ENCODE measurements at places on chromosomes 11 and 22.

DNA sequence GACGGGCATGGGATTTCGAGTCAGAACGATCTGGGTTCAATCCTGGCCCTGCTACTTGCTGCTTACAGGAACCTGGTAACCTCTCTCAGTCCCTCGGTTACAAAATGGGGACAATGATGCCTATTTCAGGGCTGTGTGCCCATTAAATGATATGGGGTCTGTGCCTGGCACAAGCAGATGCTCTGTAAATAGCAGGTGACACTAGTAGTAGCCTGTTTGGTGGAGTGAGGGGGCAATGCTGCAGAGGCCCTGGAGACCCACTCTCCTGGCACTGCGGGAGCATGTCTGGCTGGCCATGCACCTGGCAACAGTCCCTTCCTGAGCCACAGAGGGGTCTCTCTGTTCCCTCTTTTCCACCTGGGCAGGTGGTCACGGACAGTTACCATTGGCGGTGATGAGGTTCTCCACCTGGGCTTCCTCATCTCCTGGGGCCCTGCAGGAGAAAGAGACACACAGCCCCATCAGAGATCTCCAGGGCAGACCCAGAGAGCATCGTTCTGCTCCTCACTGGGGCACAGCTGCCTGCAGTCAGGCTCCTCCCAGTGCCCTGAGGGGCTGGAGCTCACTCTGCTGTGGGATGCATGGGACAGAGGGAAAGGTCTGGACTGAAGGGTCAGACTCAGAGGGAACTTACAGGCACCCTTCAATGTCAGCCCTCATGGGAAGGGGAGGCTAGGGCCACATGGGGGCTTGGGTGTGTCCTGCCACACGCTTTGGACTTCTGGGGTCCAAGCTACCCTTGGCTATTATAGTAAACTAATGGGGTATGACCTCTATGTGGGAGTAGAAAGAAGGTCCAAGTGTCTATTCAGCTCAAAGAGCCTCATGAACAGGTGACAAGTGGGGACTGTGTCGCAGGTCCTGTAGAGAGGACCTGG is 15.6 kb upstream of the FXYD2 start:
- DNase-seq, result no peak

DNA sequence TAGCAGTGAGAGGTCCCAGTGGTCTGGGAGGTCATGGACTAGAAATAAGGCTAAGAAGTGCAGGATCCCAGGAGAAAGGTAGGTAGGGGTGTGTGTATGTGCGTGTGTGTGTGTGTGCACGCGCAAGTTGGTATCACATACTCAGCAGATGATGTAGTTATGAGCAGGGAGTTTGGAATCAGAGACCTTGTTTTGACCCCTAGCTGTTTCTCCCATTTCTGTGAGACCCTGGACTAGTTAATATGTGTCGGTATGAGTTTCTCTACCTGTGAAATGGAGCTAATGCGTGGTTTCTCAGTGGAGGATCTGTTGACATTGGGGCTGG is 1.3 kb downstream of the SERPING1 start:
- DNase-seq, result peak; percentile 79

DNA sequence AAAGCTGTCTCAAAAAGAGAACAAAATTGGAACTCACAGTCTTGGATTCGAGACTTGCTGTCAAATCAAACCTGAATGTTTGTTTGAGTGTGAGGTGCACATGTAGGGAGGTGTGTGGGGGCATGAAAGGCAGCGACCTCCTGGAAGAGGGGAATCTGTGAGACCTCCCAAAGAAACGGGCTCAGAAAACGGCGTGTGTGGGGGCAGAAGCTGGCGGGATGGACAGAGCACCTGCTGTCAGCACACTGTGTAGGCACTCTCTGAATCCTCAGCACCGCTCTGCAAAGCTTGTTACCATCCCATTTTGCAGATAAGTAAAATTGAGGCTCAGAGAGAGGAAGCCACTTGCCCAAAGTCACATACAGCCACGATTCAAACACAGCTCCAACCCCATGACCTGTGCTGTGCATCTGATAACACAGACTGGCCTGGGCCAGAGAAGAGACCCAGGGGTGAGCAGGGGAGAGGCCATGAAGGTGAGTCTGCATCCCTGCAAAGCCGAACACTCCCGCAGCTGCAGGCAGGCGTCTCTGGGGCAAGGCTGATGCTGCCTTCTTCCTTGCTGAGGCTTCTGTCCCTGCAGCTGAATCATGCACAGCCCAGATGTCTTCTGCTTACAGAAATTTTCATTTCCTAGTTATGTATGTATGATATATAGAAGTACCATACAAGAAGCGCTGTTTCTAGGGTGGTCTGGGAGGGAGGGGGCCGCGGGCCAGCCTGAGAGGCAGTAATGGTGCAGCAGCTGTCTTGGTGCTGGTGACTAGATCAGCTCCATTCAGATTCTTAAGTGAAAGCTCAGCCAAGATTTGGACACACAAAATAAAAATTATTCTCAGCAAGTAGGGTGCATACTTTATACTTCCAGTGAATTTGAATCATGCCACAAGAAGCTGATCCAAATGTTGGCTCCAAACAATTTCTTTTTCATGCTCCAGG is 67.3 kb upstream of the SHISAL1 start:
- no peak for DNase-seq

- DNase-seq, result no peak
Observed at GRCh38 chr11:7186190-7186589, 65.5 kb upstream of the SYT9 start.

DNA sequence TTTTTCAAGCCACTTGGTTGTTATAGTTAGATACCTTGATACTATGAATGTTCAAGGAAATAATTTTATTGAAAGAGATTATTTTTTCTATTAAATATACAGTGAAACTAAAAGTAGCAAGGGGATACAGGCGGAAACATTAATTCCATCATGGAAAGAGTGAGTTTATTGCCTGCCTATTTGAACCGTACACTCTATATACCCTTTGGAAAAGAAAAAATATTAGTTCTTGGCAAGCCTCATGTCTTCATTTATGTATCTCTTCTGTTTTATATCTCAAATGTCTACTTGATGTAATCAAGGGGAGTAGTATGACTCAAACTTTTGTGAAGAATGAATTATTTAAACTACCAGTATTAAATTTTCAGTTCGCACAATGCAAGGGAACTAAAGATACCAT is 54.0 kb downstream of the GAS2 start:
- no peak for DNase-seq

DNA sequence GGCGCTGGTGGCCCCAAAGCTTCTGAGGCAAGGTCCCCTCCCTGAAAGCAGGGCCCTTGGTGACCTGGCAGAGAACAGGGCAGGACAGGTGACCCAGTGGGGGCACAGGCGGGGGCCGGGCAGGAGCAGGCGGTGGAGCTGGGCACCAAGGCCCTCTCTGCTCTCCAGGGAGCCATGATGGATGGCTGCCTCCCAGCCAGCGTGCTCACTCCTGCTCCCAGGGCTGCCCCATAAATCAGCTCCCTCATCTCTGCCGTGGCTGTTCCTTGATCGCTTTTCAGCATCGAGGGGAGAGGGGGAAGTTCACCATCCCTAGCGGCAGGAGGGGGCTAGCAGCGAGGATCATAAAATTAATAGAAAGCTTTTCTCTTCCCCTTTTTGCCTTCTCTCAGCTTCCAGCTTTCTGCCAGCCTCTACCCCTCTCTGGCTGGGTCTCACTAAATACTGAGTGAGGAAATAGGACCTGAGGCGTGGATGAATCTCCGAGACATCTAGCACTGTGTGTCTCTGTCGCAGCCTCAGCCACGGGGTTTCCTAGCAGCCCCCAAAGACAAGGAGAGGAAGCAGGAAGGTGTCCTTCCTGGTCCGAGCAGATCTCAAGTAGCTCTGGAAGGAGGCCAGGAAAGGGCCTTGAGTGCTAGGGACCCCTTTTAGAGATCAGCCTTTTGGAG is 22.2 kb upstream of the ELFN2 start:
- DNase-seq, result no peak

DNA sequence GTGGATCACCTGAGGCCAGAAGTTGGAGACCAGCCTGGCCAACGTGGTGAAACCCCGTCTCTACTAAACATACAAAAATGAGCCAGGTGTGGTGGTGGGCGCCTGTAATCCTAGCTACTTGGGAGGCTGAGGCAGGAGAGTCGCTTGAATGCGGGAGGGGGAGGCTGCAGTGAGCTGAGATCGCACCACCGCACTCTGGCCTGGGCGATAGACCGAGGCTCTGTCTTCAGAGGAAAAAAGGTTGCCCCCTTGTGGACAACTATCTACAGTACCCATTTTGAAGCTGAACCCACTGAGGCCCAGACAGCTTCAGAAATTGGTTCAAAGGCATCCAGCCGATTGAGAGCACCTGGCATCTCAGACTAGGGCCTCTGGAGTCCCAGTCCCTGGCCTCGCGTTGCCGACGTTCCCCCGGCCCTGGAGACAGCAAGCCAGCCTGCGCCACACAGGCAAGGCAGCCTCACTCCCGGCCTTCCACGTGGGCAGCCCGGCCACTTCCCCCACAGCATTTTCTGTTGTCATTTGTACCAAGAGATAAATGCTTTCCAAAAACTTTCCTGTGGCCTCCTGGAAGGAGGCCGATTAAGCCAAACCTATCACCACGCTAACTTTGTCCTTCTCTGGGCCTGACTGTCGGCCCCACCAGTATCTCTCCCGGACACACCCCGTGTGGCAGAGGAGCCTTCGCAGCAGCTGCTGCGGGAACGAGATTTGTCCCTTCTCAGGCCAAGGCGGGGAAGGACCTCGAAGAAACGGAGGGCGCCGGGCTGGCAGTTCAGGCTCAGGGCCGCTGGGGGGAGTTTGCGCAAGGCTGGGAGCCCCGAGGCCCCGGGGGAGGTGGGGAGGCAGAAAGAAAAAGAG is 82.8 kb downstream of the FLI1 start:
- DNase-seq, result peak; percentile 37

DNA sequence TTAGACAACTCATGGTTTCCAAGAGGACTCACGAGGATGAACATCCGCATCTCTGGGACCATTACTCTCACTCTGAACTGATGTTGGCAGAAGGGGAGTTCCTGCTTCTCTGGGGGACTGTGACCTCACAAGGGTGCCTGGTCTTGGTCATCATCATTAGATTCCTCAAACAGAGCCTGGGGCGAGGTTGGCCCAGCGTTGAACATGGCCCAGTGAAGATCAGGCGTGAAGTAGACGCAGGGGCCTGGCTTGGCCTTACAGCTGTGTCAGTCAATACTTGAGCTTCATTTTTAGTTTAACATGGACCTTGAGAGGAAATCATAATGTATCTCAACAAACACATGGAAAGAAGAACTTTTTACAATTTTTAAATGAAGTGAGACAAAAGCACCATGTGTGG is 617.1 kb downstream of the BRD1 start:
- DNase-seq, result no peak

DNA sequence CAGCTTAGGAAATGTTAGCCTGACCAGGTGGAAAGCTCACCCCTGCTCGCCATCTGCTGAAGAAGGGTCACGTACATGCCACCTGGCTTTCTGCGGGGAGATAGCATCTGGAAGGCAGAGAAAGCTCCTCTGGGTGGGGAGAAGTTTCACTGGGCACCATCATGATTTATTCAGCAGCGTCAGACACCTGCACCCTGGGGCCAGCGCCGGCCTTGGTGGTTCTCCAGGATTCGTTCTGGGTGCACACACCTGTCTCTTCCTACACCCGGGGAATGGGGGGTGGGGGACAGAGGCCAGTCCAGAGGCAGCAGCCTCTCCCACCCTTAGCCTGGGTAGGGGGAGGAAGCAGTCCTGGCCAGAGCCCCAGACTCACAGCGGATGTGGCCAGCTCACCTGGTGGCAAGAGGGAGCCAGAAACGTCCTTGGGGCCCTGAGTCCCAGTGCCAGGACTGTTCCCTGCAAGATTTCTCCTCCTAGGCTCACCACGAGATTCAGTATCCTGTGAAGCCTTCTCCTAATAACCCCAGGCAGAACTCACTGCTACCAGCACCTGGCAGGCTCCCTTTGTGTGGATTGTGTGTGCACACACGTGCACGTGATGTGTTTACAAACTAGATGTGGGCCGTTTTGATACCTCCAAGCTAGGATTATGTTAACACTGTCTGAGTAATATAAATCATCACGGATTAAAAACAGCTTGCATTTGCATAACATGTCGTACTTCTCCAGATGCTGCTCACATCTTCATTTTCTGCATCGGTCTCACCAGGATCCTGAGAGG is 17.3 kb upstream of the RASD2 start:
- no peak for DNase-seq
